ENCODE measurements at places on chromosomes 1 and 21. TPM values are rescaled to one million over a fixed set of nuclear protein-coding genes. Genes with fewer than 3 reads are reported as not detected.
A peak's percentile ranks its signal among the peaks of the same experiment; 100 is the strongest.

IL24 gene
- 0.30 TPM for polyA plus RNA-seq

C8B gene
- 0.08 TPM for polyA plus RNA-seq

FALEC gene
- 0.52 TPM for polyA plus RNA-seq

ACTN2 gene
- 1.1 TPM for polyA plus RNA-seq

WNT2B gene
- 3.3 TPM for polyA plus RNA-seq

DNA sequence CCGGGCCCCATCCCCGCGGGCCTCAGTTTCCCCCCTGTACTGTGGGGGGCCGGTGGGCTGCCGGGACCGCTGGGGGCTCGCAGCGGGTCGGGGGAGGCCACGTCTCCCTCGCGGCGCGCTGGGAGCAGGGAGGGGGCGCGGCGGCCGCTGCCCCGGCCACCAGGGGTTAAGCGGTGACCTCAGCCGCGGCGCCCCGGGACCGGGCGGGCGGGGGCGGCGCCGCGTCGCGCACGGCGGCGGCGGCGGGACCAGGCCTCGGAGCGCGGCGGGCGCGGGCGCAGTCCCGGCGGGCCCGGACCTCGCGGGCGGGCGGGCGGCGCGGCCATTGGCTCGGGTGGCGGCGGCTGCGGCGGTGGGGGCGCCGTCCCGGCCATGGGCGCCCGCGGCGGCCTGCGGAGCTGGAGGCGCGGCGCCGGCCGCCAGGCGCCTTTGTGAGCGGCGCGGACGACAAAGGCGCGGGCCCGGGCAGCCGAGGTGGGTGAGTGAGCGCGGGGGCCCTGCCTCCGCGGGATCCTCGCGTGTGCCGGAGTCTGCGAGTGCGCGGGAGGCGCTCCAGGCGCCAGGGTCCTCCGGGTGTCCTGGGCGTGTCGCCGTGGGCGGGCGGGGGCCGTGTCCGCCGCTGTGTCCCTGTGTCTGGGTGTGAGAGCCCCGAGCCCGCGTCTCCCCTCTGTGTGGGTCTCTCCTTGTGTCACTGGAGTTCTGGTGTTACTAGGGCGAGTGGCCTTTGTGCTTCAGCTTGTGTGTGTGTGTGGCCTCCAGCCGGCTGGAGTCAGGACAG is at the start of gene ARHGEF10L:
ARHGEF10L (plus strand) TSS at position 222 of the 778 bp plus-strand sequence. CDS start 40,898 bp downstream, outside the sequence.
- no peak for DNase-seq

- no peak for DNase-seq
Observed at GRCh38 chr1:21680918-21681317, 11.8 kb upstream of the RAP1GAP start.

- DNase-seq, result no peak
Observed at GRCh38 chr1:240492832-240493440, 119.0 kb downstream of the GREM2 start.

DNA sequence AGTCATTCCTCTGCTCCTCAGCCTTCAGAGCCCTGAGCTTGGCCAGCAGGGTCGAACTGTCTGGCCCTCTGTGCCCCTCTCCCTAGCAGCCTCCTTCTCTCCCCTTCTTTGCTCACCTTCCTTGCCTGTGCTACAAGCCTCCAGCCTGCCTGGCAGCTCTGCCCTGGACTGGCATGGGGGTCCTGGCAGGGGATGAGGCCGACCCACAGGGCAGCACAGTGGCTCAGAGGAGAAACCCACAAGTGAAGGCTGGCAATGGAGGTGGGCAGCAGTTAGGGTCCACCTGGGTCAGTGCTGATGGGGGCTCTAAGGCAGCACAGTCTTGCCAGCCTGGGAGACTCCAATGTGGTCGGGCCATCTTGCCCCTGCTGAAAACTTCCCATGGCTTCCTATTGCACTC is 274.2 kb downstream of the GRIK3 start:
- DNase-seq, result no peak

DNA sequence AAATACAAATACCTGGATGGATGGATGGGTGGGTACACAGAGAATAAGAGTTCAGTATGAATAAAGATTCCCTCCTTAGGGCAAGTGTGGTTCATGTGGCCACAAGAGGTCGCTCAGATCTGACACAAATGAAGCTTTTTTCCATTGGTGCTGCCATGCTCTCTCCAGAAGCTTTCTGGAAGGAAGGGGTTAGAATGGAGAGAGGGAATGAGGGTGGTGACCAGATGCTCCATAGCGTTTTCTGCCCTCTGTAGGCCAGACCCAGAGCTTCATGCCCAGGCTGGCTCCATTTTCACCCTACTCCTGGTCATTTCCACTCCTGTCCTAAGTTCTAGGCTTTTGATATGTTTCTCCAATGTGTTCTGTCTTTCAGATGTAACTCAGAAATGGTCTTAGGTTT is 3.3 kb upstream of the FCRL6 start:
- DNase-seq, result peak; percentile 73

GRCh38 chr1:228646717-228647522 is 88.4 kb upstream of the RHOU start:
- DNase-seq, result peak; percentile 23

- DNase-seq, result no peak
Observed at GRCh38 chr1:243568793-243569192, 281.2 kb downstream of the AKT3 start.

DNA sequence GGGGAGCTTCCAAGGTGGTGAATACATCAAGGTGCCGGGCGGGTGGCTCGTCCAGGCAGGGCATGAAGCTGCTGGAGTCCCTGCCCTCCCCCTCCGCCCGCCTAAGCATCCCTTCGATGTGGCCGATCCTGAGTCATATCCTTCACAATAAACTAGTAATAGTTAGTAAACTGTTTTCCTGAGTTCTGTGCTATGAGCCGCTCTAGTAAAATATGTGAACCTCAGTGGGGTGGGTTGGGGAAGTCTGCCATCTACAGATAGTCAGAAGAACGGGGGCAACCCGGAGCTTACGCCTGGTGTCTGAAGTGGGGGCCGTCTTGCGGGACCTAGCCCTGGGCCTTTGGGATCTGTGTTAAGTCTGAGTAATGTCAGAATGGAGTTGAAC is 21.6 kb downstream of the C2CD2 start:
- no peak for DNase-seq

DNA sequence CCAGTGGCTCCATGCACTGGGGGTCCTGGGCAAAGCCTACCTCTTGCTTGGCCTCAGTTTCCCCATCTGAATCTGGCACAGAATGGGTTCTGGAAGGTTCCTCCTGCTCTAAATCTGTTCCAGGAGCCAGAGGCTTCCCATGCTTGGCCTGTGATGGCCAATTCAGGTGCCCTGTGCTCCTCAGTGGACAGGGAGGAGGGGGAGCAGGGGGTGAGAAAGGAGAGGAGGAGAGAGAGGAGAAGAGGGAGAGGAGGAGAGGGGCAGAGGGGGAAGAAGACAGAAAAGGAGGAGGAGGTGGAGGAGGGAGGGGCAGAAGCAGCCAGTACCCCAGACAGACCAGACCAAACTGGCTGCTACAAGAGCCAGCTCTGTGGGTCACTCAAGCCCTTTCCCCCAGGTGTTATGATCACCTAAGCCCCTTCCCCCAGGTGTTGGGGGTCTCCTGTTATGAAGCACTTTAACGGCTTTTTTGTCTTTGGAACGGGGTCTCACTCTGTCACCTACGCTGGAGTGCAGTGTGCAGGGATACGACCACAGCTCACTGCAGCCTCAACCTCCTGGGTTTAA is 43.7 kb downstream of the TRIM11 start:
- no peak for DNase-seq

GRCh38 chr1:183915625-183916510 is 110.9 kb downstream of the RGL1 start:
- peak; percentile 84 for DNase-seq

- DNase-seq, result no peak
Observed at GRCh38 chr1:67916140-67916886, 83.0 kb upstream of the GNG12 start.

GRCh38 chr1:236920286-236920894 is 83.9 kb downstream of the MT1HL1 start:
- no peak for DNase-seq

DNA sequence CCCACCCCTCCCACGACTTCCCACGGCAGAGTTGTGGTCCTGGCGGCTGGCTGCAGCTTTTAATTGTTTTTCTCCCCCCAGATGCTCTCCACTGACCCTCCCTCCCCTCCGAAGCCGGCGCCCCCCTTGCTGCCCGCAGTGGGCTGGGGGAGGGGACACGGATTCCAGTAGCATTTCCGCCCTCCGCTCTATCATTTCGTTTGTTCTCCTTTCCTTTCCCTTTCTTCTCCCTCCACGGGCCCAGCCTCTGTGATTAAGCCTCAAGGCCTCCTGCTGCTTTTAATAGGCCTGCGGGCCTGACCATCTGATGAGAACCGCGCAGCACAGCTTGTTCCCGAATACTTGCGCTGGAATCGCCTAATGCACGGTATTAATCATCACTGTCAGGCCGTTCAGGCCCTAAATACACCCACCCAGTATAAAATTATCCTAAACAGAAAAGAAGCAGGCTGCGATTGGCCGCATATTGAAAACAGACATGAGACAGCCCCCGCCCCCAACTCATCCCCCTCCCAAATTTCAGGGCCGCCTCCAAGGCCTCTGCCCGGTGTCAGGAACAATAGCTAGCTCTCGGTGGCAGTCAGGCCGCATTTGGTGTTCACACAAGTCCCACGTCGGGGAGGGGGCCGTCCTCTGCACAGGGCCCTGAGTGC is 102.0 kb upstream of the ARHGEF16 start:
- peak; percentile 77 for DNase-seq

DNA sequence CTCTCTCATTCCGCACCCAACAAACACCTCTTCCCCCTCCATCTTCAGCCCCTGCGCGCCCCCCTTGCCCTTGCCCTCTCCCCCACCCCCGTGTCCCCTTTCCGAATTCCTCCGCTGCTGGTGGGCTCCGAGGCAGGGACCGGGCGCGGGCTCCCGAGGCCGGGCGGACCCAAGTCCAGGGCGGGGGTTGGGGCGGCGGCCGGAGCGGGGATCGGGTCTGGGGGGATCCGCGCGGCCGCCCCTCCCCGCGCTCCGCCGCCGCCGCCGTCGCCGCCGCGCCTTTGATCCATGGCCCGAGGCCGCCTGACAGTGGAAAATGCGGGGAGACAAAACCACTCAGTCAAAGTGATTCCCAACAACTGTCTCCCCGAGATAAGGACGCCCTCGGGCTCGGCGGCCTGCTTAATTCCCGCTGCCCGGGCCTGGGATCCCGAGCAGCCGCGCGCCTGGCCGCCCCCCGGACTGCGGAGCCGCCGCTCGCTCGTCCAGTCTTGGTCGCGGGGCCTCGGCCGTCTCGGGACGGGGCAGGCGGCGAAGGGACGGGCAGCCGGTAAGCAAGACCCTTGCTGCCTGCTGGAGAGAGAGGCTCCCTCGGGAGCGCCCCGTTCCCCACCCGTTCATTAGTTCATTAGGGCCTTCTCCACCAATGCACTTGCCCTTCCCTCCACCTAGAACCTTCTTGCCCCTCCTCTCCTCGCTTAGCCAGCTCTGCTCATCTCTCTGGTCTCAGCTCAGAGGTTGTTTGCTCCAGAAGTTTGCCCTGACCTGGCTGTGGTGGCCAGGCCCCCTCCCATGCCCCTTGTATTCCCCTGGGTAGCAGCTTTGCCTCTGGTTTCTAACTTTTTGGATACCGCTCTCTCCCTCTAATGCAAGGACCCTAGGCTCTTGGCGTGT is 86.4 kb downstream of the PAX7 start:
- DNase-seq, result no peak

- DNase-seq, result no peak
Observed at GRCh38 chr1:115145226-115145625, 55.9 kb upstream of the TSPAN2 start.

- no peak for DNase-seq
Observed at GRCh38 chr1:107704911-107705310, 260.1 kb downstream of the VAV3 start.

DNA sequence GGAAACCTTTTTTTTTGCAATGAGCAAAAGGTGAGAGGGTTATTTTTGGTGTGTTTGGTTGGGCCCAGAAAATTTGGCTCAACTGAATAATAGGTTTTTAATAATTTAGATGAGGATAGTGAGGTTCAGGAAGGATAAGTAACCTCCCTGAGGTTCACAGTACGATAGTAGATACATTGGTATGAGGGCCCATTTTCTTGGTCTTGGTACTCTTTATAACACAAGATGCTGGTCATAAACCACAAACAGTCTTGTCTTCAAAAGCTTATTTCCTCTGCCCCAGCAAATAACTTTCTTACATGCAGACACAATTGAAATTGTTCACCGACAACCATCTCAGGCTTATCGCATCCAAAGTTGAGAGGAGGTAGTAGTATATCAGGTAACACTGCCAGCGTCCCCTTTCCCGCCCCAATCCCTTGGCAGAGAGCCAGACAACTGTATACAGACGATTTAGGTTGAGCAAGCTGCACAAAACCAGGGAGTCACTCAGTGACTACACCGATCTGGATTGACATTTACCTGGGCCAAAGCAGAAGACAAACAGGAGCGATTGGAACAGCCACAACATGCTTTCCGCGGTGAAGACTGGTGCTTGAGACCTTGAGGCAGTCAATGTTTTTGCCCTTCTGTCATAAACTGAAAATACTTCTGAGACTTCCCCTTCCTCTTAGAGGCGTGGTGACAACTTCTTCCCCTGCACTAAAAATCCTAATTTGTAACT is at the start of gene SLAMF6:
SLAMF6 (minus strand) TSS at position 634 of the 724 bp plus-strand sequence; CDS start at position 571, 63 bp downstream.
- DNase-seq, result no peak

GRCh38 chr1:108036796-108037562 is 72.0 kb upstream of the VAV3 start:
- no peak for DNase-seq

DNA sequence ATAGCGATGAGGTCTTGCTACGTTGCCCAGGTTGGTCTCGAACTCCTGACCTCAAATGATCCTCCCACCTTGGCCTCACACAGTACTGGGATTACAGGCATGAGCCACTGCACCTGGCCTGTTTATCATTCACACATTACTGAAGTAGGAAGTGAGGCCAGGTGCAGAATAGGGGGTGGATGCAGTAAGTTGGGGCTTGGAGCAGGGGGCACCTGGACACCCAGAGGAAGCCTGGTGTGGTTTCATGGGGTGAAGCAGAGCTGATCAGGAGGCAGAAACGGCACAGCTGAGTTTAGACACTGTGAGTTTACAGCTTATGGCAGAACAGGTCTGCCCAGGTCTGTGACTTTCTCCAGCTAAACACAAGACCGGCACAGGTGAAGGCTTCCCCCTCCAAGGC is 4.9 kb downstream of the CDA start:
- DNase-seq, result no peak

- no peak for DNase-seq
Observed at GRCh38 chr1:245651093-245651492, 496.3 kb downstream of the KIF26B start.

DNA sequence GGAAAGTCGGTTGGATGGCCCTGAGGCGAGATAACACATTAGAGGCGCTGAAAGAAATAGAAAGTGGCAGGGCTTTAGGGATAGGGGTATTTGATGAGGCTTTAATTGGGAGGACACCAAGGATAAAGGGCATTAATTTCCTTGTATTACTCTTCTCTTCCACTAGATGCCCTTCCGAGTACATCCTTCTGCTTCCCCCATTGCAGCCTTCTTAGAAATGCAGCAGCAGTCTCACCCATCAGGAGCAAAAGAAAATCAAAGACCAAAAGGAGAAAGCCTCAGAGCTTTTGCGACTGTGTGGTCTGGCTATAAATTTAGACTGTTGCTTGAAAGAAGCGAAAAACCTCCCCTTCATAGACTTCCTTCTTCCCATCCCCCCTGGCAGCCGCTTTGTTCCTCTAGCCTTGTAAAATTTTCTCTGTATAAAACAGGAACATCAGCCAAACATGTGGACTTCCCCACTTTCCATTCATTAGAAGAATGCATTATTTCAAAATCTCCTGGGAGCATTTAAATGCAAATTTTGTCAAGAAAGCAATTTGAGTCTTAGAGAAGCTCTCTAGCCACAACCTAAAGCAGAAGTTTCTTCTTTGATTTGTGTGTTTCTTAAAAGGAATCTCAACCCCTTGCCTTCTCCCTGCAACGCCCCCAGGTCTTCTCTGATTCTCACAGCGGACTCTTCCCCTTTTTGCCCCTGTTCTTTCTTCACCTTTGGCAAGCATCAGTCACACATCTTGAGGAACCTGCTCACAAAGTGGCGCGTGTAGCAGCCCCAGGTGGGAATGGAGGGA is 76.6 kb downstream of the NDUFS5 start:
- DNase-seq, result peak; percentile 82

GRCh38 chr1:39085174-39085573 is 59.0 kb downstream of the NDUFS5 start:
- no peak for DNase-seq
